ENCODE measurements at places on chromosomes 6 and 20.

DNA sequence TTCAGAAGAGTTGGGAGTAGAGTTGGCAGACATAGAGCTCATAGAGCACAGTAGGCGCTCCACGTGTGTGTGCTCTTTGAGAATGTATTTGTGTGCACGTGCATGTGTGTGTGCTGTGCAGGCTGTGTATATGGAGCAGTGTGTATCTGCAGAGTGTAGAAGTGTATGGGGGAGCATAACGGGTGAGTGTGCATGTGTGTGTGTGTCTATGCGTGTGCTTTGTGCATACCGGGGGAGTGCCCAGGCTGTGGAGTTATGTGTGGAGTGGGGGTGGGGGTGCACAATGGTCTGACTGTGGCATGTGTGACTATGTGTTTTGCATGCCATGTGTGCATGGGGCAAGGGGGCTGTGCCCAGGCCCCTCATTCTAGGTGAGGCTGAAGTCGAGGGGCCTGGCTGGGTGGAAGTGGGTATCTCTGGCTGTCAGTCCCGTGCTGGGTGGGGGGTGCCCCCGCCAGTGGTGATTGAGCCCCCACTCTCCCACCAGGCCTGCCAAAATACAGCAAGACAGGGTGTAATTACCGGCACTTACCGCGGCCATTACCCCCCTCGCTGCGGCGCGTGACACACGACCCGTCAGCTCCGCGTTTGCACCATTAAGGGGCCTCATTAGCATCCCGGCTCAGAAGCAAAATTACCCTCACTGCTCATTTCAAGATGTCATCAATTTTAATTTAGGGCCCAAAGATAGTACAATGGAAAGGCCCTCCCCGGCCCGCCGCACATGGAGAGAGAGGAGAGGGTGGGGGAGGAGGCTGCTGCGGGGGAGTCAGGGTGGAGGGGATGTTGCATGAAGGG, 39.1 kb downstream of the MDFI start:
- H3K4me1 ChIP-seq, result peaks cover 1% of the 10 kb centered on the region
- no peaks in the 10 kb centered on the region for H3K27me3 ChIP-seq
- no peak overlapping the region for H3K27ac ChIP-seq
- no peaks in the 10 kb centered on the region for H3K36me3 ChIP-seq

DNA sequence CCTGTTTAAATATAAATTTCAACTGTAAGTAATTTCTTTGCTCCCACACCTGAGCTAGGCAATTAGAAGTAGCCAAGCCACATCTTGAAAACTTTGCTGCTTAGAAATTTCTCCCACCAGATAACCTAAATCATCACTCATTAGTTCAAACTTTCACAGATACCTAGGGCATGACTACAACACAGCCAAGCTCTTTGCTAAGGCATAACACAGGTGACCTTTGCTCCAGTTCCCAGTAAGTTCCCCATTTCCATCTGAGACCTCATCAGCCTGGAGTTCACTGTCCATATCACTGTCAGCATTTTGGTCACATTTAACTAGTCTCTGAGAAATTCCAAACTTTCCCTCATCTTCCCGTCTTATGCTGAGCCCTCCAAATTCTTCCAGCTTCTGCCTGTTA, 79.8 kb upstream of the OPRM1 start:
- H3K36me3 ChIP-seq, result no peaks in the 10 kb centered on the region
- H3K27ac ChIP-seq, result no peak overlapping the region
- H3K27me3 ChIP-seq, result no peaks in the 10 kb centered on the region
- H3K4me1 ChIP-seq, result peaks cover 4% of the 10 kb centered on the region

DNA sequence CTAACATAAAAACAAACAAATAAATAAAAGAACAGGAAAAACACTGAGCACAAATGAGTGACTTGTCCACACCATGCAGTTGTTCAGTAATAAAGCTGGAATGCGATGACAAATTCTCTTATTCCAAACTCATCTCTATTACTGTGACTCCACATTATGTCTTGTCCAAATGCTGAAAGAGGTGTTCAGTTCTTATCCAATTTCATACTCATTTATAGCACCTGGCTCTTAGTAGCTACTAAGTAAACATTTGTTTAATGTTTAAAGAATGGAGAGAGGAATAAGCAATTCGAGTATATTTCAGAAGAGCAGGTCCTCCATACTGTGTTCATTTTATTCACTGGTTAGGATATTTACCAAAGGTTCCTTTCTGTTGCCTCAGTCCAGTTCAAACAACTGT, 439.0 kb upstream of the JAG1 start:
- no peak overlapping the region for H3K4me3 ChIP-seq
- peaks cover 3% of the 10 kb centered on the region for H3K4me1 ChIP-seq
- no peak overlapping the region for H3K27ac ChIP-seq
- no peaks in the 10 kb centered on the region for H3K27me3 ChIP-seq

GRCh38 chr6:45990162-45990561, 25.5 kb downstream of the CLIC5 start:
- H3K4me3 ChIP-seq, result no peak overlapping the region
- no peaks in the 10 kb centered on the region for H3K36me3 ChIP-seq
- no peak for DNase-seq

DNA sequence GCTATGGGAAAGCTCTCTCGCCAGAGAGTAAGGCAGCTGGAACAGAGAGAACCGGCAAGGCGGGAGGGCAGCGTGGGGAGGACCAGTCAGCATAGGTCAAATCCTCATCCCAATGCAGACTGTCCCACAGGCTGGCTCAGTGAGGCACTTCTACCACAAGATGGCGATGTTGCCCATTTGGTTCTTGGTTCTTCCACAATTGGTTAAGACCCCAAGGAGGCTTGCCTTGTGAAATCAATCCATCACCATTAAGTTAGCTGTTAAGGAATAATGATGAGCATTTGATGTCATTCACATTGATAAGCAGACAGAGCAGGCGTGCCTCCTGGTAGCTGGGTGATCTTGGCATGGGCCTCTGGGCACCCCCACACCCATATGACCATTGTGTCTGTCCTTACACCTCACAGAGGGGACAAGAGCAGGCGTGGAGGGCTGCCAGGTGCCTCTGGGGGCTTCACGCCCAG, 2.4 kb downstream of the CSTL1 start:
- H3K4me3 ChIP-seq, result no peak overlapping the region
- H3K4me1 ChIP-seq, result no peaks in the 10 kb centered on the region
- DNase-seq, result peak; percentile 37

DNA sequence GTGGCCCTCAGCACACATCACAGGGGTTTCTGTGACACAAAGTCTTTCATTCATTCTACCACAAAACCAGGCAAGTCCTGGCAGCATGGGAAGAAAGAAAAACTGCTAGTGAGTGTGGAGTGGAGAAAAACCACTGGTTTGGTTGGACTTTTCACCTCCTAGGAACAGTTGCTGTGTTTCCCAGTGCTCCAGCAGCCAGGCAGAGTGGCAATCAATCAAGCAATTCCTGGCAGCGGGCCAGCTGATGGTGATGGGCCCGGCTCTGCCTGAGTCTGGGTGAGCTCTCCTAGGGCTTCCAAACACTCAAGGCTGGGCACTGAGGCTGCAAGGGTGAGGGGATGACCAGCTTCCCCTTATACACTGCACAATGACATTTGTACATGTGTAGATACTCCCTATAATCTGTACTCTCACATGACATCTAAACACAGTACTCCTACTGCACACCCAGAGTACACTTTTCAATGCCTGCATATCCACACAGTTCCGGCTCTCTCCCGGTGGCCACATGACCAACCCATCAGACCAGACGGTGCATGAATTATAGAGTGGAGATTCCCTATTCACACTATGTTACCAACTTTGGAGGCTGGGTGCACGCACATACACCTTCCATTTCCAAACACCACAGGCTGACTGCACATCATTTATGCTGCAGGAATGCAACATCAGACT, 156.6 kb downstream of the UNC5CL start:
- H3K4me1 ChIP-seq, result peaks cover 9% of the 10 kb centered on the region
- H3K4me3 ChIP-seq, result no peak overlapping the region
- no peaks in the 10 kb centered on the region for H3K27me3 ChIP-seq
- H3K27ac ChIP-seq, result no peak overlapping the region
- DNase-seq, result peak; percentile 69

- no peak overlapping the region for H3K4me3 ChIP-seq
- no peak for DNase-seq
- H3K27ac ChIP-seq, result no peak overlapping the region
- H3K36me3 ChIP-seq, result no peaks in the 10 kb centered on the region
Measured at GRCh38 chr20:19260412-19261090, 48.1 kb downstream of the SLC24A3 start.

GRCh38 chr20:1394686-1395085, 1.8 kb upstream of the FKBP1A start:
- H3K4me1 ChIP-seq, result peaks cover 21% of the 10 kb centered on the region
- H3K36me3 ChIP-seq, result no peaks in the 10 kb centered on the region
- no peak overlapping the region for H3K27ac ChIP-seq
- DNase-seq, result no peak
- no peak overlapping the region for H3K4me3 ChIP-seq

GRCh38 chr6:15630202-15630601, 32.6 kb downstream of the DTNBP1 start:
- H3K27me3 ChIP-seq, result no peaks in the 10 kb centered on the region
- no peaks in the 10 kb centered on the region for H3K36me3 ChIP-seq
- no peak overlapping the region for H3K27ac ChIP-seq
- no peaks in the 10 kb centered on the region for H3K4me1 ChIP-seq

DNA sequence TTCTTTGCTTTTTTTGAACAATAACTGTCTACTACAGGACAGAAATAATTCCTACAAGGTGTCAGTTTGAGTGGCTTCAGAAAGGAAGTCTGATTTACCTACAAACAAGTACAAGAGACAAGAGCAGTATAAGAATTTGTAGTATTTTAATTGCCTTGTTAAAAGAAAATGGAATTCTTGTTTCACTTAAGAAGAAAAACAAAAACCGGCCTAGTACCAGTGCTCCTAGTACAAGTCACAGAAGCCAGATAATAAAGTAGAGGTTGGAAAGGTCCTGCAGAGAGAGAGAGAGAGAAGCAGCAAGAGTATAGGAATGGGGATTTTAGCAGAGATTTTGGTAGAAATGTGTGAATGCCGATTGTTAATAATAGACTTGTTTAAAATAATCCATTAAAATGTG, 6.4 kb downstream of the TAB2 start:
- DNase-seq, result no peak

DNA sequence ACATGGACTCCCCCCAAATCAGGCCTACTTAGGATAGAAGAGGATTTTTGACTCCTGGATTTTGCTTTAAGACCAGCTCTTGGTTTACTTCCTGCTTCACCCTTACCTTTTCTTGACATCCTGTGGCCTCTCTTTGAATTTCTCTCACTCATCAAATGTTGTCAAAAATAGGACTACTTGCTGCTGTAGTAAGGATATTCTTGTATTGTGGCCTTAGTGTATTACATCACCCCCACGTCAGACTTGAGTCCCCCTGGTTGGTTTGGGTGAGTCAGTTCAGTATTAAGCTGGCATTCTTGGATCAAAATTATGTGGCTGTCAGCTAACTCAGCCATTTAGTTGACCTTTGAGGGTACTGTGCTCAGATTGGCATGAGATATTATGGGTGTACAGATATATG, 1.1 kb downstream of the TPX2 start:
- no peaks in the 10 kb centered on the region for H3K36me3 ChIP-seq
- H3K27ac ChIP-seq, result no peak overlapping the region
- H3K27me3 ChIP-seq, result no peaks in the 10 kb centered on the region
- DNase-seq, result no peak
- H3K4me3 ChIP-seq, result no peak overlapping the region
- H3K4me1 ChIP-seq, result no peaks in the 10 kb centered on the region

DNA sequence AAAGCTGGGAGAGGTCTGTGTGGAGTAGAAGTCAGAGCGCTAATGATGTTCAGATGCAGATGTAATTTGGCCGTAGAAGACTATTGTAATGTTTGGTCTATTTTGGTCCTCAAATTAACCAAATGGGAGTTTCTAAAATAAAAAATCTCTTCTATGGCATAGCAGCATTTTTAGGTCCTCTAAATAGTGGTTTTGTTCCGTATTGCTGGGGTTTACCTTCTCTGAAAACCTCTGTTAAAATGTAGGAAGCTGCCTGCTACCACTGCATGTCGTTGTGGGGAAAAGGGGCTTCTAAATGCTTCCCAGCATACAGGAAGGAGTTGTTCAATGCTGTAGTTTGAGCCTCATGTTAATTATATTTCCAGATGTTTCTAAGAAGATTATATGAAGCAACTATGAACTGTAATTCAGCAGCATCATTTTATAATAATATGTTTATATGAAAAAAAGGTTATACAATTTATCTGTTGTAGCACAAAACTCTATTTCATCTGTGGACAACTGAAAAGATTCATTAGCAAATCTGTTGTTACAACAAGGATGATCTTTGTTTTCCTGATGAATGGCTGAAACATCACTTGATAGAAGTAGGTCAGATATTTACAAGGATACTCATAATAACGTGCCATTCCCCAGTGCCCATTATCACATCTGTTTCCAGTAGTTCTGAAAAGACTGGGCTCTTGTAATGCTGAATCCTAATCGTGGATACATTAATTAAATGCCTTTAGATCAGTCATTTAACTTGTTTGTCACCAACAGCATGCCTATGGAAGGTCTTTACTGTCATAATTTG, 256.6 kb downstream of the TBC1D7 start:
- H3K36me3 ChIP-seq, result no peaks in the 10 kb centered on the region
- peaks cover 10% of the 10 kb centered on the region for H3K4me1 ChIP-seq
- DNase-seq, result no peak
- no peak overlapping the region for H3K27ac ChIP-seq
- no peak overlapping the region for H3K4me3 ChIP-seq
- no peaks in the 10 kb centered on the region for H3K27me3 ChIP-seq

- no peak overlapping the region for H3K4me3 ChIP-seq
- no peaks in the 10 kb centered on the region for H3K27me3 ChIP-seq
- H3K4me1 ChIP-seq, result no peaks in the 10 kb centered on the region
- H3K27ac ChIP-seq, result no peak overlapping the region
Measured at GRCh38 chr6:71236926-71237434, 51.6 kb upstream of the OGFRL1 start.

GRCh38 chr20:60693496-60694133, 558.4 kb upstream of the CDH4 start:
- H3K4me1 ChIP-seq, result no peaks in the 10 kb centered on the region
- H3K27me3 ChIP-seq, result no peaks in the 10 kb centered on the region
- no peak overlapping the region for H3K4me3 ChIP-seq
- H3K27ac ChIP-seq, result no peak overlapping the region
- no peaks in the 10 kb centered on the region for H3K36me3 ChIP-seq

DNA sequence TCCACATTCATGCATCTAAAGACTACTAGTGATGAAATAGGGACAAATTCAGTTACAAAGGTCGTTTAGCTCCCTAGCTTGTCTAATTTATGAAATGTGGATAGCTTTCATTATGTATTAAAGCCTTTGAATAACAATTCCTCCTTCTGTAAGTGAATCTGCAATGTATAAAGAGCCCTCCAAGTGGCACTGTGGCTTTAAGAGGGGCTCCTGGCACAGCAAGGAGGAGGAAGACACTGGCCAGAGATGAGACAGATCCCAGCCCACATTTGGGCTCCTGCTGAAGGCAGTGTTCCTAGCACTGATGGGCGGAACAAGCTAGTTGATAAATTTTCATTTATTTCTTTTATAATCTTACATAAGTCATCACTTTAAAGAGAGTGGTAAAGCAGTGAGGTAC, 17.6 kb upstream of the FUCA2 start:
- H3K4me1 ChIP-seq, result no peaks in the 10 kb centered on the region
- no peak overlapping the region for H3K27ac ChIP-seq
- DNase-seq, result no peak
- H3K4me3 ChIP-seq, result no peak overlapping the region
- H3K36me3 ChIP-seq, result no peaks in the 10 kb centered on the region

GRCh38 chr6:159809149-159809548, 9.1 kb downstream of the PNLDC1 start:
- DNase-seq, result no peak
- peaks cover 6% of the 10 kb centered on the region for H3K4me1 ChIP-seq

GRCh38 chr6:108546079-108547049, 14.4 kb upstream of the FOXO3 start:
- H3K27me3 ChIP-seq, result no peaks in the 10 kb centered on the region
- H3K36me3 ChIP-seq, result no peaks in the 10 kb centered on the region
- H3K27ac ChIP-seq, result no peak overlapping the region
- H3K4me3 ChIP-seq, result no peak overlapping the region
- no peak for DNase-seq

Measured in pancreas (tissue), 10 donors.